ENCODE measurements at places on chromosomes 4 and X. TPM values are rescaled to one million over a fixed set of nuclear protein-coding genes. Genes with fewer than 3 reads are reported as not detected.

CNGA1 gene
- total RNA-seq, result 14.1 TPM

F9 gene
- total RNA-seq, result not detected

TLR6 gene
- total RNA-seq, result 2.0 TPM

MAGEA11 gene
- total RNA-seq, result 0.77 TPM

FATE1 gene
- total RNA-seq, result not detected

ODAPH gene
- total RNA-seq, result not detected

PDS5A gene
- 101 TPM for total RNA-seq

CLDN22 gene
- total RNA-seq, result not detected

GRPEL1 gene
- 16.2 TPM for total RNA-seq

MAGEB3 gene
- total RNA-seq, result not detected

DMP1 gene
- 0.11 TPM for total RNA-seq

FREM3 gene
- 0.93 TPM for total RNA-seq

NUDT10 gene
- 13.7 TPM for total RNA-seq

ASB9 gene
- total RNA-seq, result 5.3 TPM

SSX7 gene
- not detected for total RNA-seq

NPNT gene
- 55.7 TPM for total RNA-seq

RASL11B gene
- 11.5 TPM for total RNA-seq

GYG2 gene
- total RNA-seq, result 10.5 TPM

PWWP3B gene
- total RNA-seq, result 6.3 TPM

PFKFB1 gene
- total RNA-seq, result not detected

ADAM29 gene
- 0.16 TPM for total RNA-seq

GPC3 gene
- 64.9 TPM for total RNA-seq

GLRA3 gene
- 1.9 TPM for total RNA-seq

REELD1 gene
- total RNA-seq, result not detected

CXorf38 gene
- 16.0 TPM for total RNA-seq

CYTL1 gene
- 12.9 TPM for total RNA-seq

NIPAL1 gene
- total RNA-seq, result 35.3 TPM

CTSO gene
- 30.5 TPM for total RNA-seq

HPF1 gene
- total RNA-seq, result 42.1 TPM

FGB gene
- total RNA-seq, result not detected

ADH6 gene
- total RNA-seq, result not detected

MAP7D3 gene
- total RNA-seq, result 12.1 TPM

FGA gene
- total RNA-seq, result not detected

C4orf51 gene
- not detected for total RNA-seq

CTAG1B gene
- not detected for total RNA-seq

NPY1R gene
- 12.4 TPM for total RNA-seq

OPHN1 gene
- 19.1 TPM for total RNA-seq

CPZ gene
- total RNA-seq, result 59.4 TPM

Data from camera-type eye (tissue), 1 donor.